Bronchial smooth muscle cell (primary cell): ENCODE measurements at places on chromosomes 2 and 18. TPM values are rescaled to one million over a fixed set of nuclear protein-coding genes. Genes with fewer than 3 reads are reported as not detected.

C2orf81 gene
- 0.79 and 1.4 TPM in 2 replicates for total RNA-seq

CASP10 gene
- 4.7 and 4.8 TPM in 2 replicates for total RNA-seq

TMEM178A gene
- total RNA-seq = 0.69 and 2.7 TPM in 2 replicates

SLC20A1 gene
- 22.1 and 53.0 TPM in 2 replicates for total RNA-seq

MROH2A gene
- total RNA-seq = under 0.01 TPM in 1 of 2 replicates, not detected in the other

SCYGR4 gene
- not detected in 2 replicates for total RNA-seq

SERPINB4 gene
- not detected in 2 replicates for total RNA-seq

NOSTRIN gene
- 0.09 and 0.32 TPM in 2 replicates for total RNA-seq

MC4R gene
- not detected in 2 replicates for total RNA-seq

ADD2 gene
- total RNA-seq = not detected in 2 replicates
